ENCODE measurements at places on chromosomes 7 and 10. TPM values are rescaled to one million over a fixed set of nuclear protein-coding genes. Genes with fewer than 3 reads are reported as not detected.

DNA sequence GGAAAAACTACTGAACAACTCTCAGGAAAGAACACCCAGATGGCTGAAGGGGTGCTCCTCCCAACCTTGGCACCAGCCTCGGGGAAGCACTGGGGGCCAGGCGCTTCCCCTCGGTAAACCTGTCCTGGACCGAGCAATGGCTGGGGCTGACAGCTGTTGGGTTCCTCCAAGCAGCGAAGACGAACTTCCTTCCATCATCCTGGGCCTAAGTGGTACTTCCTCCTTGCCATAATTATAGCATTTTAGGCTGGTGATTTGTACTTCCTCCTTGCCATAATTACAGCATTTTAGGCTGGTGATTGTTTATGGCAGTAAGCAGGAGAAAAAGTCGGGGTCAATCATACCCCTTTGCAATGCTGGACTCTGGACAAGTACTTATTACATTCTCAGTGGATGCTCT is 69.3 kb downstream of the MYOF start:
- no peak for DNase-seq

GRCh38 chr10:601660-601963 is 87.9 kb downstream of the DIP2C start:
- DNase-seq: no peak

The FOXP2 gene
- total RNA-seq: 0.68 TPM

The TAF6 gene
- total RNA-seq: 71.4 TPM

DNA sequence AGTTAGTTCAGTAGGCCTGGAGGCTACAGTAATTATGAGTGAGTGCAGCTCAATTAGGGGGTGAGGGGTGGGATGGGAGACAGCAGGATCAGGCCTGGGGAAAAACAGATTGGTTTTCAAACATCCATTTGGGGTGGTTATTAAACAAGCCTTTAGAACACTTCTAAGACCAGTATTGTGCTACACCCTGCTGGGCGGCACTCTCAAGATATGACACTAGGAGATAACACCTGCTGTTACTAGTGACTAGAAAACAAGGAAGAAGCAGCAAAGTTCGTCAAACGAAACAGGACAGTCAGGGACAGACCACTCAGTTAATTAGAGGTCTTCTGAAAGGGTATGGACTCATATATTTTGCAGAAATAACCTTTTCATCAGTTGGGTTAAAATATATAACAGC is 353.6 kb downstream of the PTEN start:
- no peak for DNase-seq

GRCh38 chr7:44980393-44981034 is 1.7 kb upstream of the MYO1G start:
- DNase-seq: no peak

DNA sequence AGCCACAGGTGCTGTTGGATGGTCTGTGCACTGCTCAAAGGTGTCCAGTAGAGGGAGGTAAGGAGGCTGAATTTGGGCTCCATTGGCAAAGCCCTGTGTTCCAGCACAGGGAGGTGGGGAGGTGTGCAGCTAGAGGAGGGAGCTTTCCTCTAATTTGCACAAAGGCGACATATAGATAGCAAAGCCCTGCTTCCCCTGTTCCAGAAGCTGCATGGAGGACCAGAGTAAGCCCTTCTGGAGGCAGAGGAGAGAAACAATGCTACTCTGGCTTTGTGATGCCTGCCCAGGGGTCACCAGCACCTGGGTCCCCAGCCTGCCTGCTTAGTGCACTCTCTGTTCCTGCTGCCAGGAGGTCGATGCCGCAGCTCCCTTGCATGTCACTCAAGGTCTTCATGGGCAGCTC is 3.4 kb upstream of the ARHGAP22 start:
- no peak for DNase-seq

The NAT16 gene
- total RNA-seq: not detected

GRCh38 chr7:55887821-55888247 is 578 bp downstream of the ZNF713 start:
- no peak for DNase-seq

- no peak for DNase-seq
Observed at GRCh38 chr10:62669341-62669740, 135.2 kb upstream of the ADO start.

The OR2A1 gene
- not detected for total RNA-seq

GRCh38 chr7:96014617-96015016 is 242.3 kb downstream of the DYNC1I1 start:
- no peak for DNase-seq

- no peak for DNase-seq
Observed at GRCh38 chr7:39554583-39555165, 11.5 kb upstream of the YAE1 start.

- DNase-seq: no peak
Observed at GRCh38 chr7:100364480-100364879, 6.6 kb downstream of the PILRB start.

DNA sequence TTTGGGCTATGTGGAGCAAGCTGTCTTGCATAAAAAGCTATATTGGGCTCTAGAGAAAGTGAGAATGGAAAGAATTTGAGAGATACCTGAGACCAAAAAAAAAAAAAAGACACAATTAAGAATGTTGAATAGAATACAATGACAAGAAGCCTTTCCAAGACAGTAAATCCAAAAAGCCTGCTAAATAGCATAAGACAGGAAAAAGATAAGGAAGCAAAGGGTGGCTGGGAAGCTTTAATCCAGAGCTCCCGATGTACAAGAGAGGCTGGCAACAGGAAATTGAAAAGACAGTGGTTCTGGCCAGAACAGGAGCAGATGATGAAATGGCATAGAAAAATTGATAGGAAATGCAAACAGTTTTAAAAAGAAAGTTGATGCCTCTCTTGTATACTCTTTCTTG is 174.9 kb downstream of the CACNA2D1 start:
- DNase-seq: no peak

GRCh38 chr7:131211500-131211899 is 116.2 kb upstream of the MKLN1 start:
- no peak for DNase-seq

The RADIL gene
- total RNA-seq: 3.4 TPM

GRCh38 chr10:61284222-61284890 is 168.8 kb downstream of the TMEM26 start:
- DNase-seq: peak; percentile 72

DNA sequence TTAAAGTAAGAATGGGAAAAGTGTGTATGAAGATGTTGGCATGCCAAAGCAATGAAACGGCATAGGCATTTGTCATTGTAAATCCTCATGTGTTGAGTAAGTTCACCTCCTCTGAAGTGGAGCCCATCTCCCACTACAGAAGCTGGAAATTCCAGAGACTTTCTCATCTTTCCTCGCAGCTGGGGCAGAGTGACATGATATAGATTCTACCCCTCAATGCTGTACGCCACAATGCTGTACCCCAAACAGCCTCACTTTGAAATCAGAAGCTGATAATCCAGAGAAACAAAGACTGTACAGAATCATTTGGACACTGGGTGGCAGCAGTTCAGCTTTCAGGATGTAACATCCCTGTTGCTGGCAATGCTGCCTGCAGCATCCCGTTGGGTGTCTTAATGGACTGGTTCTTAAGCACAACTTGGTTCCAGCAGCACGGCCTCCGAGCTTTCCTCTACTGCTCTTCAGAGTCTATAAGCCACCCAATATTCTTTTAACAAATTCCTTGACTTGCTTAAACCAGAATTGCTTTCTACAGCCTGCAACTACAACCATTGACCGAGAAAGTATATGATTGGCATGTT is 18.8 kb downstream of the ZC3HAV1L start:
- peak; percentile 51 for DNase-seq

- no peak for DNase-seq
Observed at GRCh38 chr7:131231381-131232220, 96.1 kb upstream of the MKLN1 start.

DNA sequence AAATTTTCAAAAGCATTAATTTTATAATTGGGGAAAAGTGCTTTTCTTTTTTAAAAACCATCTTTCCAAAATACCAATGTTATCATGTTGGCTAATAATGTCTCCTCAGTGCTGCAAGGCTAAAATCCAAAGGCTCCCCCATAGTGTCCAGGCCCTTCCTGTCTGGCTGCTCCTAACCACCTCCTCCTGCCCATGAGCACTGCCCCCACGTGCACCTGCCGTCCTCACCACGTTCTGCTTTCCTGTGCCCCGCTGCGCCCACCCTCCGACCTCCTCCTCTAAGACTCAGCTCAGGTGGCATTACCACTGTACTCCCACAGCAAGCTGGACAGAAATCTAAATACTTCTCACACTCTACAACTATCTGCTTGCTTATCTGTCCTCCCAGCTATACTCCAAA is 17.7 kb downstream of the PAXIP1 start:
- DNase-seq: no peak

DNA sequence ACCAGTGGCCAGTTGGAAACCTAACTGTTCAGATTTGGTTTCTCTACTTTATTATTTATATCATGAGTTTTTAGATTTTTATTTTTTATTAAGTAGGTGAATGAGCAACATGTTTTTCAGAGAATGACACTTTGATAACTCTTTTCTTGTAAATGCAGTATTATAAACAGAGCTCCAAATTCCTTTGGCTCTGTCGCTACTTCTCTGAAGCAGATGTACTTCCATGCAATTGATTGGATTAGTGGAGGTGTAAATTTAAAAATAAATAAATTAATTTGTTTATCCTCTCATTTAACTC is 34.3 kb upstream of the ICA1 start:
- DNase-seq: no peak

The SYPL1 gene
- total RNA-seq: 56.7 TPM

The LIPK gene
- not detected for total RNA-seq

DNA sequence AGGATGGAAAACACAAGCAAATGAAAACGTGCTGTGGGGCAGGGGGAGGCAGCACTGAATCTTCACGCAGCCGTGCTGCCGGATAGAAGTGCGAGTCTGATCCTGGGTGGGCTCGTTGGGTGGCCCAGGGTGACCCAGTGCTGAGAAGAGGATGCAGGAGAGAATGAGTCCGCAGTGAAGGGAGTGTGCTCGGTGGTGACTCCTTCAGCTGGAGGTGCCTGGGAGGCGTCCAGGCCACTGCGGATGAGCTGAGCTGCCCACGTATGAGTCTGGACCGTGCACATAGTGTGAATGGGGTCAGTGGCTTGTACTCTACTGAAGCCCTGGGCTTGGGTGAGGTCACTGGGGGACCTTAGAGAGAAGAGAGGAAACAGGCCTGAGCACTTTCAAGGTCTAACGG is 190.0 kb upstream of the MGMT start:
- DNase-seq: no peak

GRCh38 chr10:70909326-70909935 is 21.1 kb upstream of the PCBD1 start:
- DNase-seq: no peak

DNA sequence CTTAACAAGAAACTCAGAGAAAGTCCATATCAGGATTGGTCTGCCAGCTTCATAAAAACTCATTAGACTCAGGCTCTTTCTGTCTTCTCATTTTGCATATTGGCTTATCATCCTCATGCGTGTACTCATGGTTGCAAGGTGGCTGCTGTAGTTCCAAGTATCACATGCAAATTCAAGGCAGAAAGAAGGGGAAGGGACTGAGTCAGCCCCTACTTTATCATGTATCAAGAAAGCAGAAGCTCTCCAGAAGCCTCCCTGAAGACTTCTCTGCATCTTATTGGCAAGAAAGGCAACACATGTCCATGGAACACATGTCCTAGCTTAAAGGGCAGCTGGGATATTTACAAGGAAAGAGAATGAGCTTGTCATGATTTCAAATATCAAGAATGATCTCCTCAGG is 19.4 kb upstream of the EZH2 start:
- no peak for DNase-seq

DNA sequence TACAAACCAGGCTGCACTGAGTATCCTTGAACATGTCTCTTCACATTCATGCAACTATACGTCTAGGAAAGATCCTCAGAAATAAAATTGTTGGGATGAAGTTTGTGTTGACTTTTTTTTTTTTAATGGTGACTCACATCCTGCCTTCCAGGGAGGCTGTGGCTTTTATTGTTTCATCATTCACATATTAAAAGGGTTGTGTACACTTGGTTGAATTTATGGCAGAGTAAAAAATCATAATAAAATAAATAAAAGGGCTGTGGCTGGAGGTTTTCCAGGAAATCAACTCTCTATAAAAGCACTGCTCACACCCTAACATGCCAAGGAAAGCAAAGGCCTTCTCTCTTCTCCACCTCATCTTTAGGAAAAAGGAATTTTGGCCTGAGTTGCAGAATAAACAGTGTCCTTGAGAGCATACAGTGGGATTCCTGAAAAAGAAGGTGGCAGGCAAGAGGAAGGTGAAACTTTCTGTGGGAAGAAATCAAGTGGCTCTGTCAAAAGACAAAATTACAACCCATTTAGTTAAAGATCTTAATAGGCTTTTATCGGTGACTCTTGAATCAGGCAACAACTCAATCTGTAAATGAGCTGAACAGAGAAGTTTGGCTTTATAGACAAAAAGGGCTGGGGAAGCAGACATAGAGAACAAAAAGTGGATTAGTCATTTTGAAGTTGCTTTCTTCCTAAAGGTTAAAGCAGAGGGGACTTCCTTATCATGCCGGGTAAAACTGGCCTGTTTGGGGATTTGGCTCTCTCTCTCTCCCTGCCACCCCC is 41.6 kb upstream of the FHIP2A start:
- peak; percentile 70 for DNase-seq

The TMEM140 gene
- 42.1 TPM for total RNA-seq

The NUTM2E gene
- 0.19 TPM for total RNA-seq

- no peak for DNase-seq
Observed at GRCh38 chr10:21509341-21510240, 15.9 kb downstream of the SKIDA1 start.

The DGKB gene
- 0.29 TPM for total RNA-seq

The KCNIP2 gene
- 0.48 TPM for total RNA-seq

DNA sequence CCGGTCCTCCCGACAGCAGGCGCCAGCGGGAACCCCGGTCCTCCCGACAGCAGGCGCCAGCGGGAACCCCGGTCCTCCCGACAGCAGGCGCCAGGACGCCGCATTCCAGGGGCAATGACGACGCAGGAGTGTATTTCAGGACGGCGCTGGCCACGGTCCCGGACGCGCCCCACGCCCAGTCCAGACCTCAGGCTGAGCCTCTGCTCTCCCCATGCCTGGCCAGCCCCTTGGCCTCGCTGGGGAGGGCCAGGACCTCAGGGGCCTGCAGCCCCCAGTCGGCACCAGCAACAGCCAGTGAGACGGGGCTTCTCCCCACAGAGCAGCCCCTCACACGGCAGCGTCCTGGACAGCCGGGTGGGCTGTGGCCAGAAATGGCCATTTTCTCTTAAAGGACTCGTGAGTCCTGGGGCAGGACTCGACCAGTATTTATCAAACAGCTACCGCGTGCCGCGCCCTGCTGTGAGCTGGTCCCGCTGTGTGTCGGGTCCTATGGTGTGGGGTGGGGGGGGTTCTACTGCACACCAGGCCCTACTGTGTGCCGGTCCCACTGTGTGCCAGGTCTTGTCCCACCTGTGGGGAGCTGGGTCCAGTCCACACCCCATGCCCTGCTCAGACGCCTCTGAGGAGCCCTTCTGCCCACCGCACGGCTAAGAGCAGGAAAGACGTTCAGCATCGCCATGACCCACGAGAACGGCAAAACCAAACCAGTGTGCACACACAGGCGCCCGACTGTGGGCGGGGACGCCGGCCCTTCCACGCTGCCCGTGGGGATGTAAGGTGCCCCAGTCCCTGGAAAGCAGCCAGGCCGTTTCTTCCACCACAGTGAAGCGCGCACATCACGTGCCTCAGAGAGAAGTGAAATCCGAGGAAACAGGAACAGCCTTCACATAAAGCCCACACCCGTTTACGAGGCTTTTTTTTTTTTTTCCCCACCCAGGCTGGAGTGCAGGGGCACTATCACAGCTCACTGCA is 33.3 kb downstream of the GET4 start:
- DNase-seq: no peak

All from glomerular endothelial cell (primary cell).